ENCODE measurements at places on chromosomes 7 and 10.

DNA sequence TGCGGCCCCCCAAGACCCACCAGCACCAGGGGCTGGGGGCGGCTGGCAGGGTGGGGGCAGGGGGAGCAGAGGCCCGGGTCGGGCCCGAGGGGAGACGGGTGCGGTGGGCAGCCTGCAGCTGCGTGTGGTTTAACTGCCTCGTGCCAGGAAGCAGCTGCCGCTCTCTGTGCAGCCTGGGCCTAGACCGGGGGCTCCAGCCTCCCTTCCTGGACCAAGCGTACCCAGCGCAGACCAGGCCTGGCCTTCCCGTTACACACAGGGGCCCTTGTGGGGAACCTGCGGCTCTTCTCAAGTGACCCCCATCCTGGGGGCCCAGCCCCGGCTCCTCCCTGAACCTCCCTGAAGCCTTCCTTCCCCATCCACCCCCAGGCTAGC lies 6.6 kb upstream of the INTS1 start:
- DNase-seq = no peak

GRCh38 chr7:33444511-33444910 lies 315.1 kb downstream of the BBS9 start:
- DNase-seq = no peak

DNA sequence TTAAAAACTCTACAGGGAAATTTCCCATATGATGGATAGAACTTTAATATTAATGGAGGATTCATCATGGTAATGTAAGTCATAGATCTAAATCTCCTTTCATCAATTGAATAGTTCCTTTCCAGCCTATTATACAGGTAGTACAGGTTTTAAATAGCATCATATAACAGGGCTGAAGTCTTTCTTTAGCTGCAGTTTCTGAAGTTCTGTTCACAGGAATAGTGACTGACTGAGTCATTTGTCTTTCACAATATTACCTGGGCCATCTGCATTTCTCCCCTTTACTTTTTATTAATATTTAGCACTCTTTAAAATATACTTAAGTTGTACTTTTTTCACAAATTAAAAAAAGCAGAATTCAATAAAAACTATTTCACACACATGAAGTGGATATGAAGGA lies 12.6 kb upstream of the NPVF start:
- DNase-seq = no peak

DNA sequence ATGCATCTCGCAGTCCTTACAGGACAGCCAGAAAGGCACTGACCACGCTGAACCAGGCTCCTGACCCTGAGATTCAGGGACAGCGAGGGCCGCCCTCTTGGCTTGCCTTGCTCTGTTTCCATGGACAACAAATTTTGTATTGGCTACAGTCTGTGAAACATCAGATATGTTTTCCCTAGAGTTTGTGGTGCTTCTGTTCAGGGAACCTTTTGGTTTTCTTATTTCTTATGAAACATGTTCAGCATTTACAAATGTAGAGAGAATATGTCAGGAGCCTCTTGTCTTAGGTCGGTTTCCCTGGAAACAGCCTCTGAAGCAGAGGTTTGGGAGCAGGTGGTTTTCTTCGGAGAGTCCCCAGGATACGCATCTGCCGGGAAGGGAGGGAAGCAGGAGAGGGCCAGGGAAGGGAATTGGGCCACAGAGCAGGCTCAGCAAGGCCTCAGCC lies 260.1 kb downstream of the CCDC3 start:
- no peak for DNase-seq
